Activated naive CD4-positive, alpha-beta T cell treated with anti-CD3 and anti-CD28 coated beads, Interleukin-2, amount 50 U/mL, for 16 hours (primary cell): ENCODE measurements at places on chromosomes 2 and 18.

DNA sequence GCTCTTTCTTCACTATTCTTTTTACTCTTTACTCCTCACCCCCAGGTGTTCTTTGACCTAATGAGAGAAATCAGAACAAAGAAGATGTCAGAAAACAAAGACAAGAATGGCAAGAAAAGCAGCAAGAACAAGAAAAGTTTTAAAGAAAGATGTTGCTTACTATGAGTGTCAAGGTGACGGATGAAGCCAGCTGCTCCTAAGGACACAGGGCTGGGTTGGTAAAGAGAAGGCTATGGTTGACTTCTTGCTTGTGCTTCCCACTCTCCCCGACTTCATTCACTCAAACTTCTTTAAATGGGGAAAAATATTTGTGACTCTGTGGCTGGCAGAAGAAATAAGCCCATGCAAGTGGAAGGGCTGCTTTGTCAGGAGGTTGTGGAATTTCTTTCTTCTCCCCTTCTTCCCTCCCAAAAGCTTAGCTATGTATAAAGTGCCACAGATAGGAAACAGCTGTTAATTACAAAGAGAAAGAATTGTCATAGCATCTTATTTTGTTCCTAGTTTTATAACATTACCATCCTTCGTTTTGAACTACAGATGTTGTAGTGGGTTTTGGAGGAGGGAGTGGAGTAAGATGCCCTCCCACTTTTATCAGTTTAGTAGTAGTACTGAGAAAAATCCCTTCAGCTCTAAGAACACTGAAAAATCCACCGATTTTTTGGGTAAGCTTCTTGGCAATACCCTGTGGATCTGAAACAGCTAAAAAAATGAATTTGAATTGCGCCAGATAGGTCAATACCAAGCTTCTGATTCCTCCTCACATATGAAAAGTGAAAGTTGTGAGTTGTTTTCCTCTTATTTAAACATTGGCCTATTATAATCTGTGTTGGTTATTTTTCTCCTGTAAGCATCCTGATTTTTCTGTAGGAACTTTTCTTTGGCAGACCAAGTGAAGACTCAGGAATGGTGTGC lies 40.7 kb downstream of the RALB start:
- no peak for DNase-seq

DNA sequence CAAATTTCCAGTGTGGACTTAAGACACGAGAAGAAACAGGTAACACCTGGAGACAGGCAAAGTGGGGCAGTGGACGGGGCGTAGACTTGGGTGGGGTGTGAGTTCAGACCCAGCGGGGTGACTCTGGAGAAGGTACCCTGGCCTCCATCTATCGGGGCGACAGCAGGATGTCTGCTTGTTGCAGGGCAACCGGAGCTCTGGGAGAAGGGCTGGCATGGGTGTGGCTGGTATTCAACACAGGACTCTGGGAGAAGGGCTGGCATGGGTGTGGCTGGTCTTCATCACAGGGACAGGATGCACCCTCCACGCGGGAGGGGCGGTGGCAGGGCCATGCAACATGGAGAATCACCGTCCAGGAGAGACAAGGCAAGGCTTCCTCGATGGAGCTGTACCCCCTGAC lies 198.5 kb downstream of the HDAC4 start:
- no peak for DNase-seq

DNA sequence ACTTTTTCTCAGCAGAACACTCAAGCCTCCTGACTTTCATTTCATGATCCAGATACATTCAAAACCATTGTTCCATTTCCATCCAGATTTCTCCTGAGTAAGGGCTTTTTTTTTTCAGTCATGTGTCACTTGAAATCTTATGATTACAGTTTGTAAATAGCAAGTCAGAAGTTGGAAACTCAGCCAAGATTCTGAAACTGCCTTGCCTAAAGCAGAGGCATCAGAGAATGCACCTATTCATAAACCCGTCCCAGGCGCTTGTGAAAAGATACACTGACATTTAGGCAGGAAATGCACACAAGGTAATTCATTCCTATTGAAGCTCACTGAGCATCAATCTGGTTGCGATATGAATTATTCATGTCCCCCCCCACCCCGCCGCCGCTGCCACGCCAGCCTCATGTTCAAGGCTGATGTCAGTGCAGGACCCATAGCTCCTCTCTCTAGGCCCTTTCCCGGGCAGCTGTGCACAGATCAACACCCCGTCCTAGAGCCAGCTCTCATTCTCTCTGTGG lies 30.4 kb upstream of the MGAT4A start:
- peak; percentile 82 for DNase-seq

DNA sequence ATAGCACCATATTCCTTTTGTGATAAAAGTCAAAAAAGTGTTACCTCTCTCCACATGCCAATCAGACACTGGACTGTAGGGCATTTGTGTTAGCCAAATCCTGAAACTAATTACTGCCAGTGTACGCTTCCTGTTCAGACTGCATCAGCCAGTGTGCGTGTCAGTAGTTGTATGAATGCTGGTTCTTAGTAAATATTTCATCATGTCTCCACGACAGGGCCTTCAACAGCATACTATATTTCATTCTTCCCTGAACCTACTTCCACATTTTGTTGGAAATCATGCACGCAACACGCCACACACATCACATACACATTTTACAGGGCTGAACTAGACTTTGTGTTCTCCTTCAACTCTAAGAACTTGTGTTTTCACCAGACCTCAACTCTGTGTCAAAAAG lies 77.5 kb downstream of the EPB41L3 start:
- no peak for DNase-seq
